ENCODE measurements at places on chromosomes 1 and 21.

GRCh38 chr1:57874418-57874877, 450.6 kb upstream of the DAB1 start:
- DNase-seq, result peak; percentile 72

DNA sequence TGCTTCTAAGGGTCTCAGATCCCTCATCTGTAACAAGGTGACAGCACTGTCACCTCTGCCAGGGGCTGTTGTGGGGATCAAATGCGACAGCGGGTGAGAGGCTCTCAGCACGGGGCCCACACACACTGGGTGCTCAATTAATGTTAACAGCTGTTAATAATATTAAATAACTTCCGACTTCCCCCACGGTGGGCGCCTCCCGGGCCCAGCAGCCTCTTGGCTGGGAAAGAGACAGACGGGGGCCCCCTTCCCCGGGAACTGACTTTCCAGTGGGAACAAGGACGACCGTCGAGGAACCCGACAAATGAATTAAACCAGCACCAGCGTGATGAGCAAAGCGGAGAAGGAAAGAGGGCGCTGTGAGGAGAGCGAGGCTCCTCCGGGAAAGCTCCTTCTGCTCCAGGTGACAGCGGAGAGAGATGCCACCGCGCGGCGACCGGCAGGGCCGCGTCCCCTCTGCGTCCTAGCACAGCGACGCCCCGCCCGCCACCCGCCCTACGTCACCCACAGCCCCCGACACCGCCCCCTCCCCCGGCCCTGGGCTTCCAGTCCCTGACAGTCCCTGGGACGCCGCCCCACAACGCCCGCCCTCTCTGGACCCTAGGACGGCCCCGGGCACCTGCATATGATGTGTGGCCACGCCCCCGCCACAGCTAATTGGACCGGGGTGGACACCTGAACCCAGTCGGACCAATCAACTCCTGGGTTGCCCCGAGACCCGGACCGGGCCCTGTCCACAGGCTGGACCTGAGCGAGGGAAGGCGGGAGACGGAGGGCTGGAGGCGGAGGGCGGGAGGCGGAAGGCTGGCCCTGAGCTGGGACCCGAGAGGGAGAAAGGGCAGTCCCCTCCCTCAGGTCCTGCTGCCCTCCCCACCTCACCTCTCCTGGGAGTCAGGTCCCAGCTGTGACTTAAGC, 38.2 kb downstream of the MATN1 start:
- peak; percentile 99 for DNase-seq

GRCh38 chr1:156745881-156746280, 5.0 kb upstream of the MRPL24 start:
- no peak for DNase-seq

DNA sequence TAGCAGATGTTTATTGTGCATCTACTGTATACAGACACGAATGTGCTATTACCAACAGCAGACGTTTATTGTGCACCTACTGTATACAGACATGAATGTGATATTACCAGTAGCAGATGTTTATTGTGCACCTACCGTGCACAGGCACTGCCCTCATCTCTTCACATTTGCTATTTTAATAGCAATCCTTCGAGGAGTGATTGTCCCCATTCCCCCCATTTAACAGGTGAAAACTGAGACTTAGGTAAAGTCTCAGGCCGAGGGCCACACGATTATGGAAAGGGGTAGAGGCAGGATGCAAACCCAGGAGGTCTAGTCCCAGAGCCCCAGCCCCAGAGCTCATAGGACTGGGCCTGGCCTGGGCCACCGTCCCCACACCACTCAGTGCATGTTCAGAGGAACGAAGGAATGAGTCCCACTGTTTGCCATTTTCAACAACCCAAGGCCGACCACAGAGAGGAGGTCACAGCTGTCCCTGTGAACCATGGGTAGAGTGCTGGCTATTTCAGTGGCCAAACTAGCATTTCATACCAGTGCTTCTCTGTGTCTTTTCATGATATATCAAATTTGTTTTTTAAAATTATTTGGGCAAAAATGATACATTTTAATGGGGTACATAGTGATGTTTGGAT, 114.4 kb upstream of the TMEM51 start:
- no peak for DNase-seq

DNA sequence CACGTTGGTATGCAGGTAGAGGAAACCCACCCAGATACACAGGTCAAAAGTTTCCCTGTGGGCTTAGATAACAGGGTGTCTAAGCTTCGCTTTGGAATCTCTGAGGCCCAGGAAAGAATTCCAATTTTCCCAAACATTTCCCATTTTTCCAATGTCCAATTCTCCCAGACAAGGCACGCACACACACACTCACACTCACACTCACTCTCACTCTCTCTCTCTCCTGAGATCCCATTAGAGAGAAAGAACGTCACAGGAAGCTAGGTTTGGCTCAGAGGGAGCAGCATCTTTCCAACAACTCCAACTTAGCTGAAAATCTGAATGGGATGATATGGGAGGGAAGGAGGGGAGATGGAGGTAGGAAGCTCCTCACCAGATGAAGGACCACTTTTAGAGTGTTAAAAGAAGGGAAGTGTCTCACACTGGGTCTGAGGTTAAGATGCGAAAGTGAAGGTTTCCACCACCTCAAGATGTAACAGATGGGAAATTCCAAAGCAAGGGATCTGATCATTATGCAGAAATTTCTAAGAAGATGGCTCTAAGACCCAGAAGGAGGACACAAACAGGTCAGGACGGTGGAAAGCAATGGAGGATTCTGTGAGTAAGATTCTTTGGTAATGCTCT, 63.5 kb downstream of the GNG12 start:
- no peak for DNase-seq

DNA sequence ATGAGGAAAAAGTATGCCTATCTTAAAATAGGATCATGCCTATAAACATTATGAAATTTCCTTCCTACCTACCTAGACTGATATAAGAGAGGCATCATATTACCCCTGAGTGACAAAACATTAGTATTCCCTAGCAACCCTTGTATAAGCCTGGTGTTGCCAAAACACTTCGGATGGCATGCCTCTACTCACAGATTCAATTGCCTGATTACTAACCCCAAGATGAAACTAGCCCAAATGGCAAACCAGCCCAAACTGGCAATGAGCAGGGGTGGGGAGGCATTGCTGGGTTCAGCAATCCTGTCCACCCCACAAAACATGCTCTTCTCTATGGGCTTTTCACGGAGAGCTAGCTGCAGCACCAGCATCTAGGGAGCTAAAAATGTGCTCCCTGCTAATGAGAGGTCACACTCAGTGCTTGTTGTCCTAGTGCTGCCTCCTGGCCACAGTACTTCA, 13.9 kb downstream of the PALMD start:
- no peak for DNase-seq

- DNase-seq, result no peak
These were observed 98.1 kb downstream of the PLD5 start for GRCh38 chr1:242426271-242426905.

- DNase-seq, result no peak
These were observed 19.1 kb upstream of the NRDC start for GRCh38 chr1:51897699-51898031.

DNA sequence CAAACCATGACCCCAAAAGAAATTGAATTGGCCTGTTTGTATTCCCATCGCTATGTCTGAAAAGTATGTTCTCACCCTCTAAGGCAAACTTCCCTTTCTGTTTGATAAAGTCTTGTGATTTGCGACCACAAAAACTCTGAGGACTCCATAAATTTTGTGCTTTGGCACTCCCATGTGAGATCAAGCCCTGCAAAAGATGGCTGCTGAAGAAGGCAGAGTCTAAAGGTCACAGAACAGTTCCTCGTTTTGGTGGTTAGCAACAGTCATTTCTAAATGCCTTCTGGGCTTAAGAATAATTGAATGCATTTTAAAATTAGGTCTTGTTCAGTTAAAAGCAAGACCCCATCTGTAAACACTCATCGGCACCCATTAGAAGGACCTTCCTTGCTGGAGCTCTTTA, 441.6 kb downstream of the OMA1 start:
- no peak for DNase-seq

DNA sequence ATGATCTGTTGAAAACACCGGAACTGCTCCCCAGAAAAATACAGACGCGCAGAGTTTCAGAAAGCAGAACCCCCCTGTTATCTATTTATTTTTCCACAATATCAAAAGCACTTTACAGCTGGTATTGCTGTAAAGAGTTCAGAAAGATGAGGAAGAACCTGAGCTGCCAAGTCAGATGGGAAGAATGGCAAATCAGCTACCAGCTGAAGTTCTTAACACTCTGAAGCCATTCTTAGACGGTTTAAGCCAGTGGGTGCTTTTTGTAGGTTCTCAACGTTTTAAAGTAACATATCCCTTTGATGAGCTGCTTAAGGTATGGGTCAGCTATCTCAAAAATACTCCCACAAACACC, 714 bp upstream of the AKIRIN1 start:
- no peak for DNase-seq

- DNase-seq, result peak; percentile 88
These were observed at the start of gene KDF1 for GRCh38 chr1:26959722-26960624. KDF1 (minus strand) TSS chr1:26960468; CDS start chr1:26952380, 8,088 bp downstream.

DNA sequence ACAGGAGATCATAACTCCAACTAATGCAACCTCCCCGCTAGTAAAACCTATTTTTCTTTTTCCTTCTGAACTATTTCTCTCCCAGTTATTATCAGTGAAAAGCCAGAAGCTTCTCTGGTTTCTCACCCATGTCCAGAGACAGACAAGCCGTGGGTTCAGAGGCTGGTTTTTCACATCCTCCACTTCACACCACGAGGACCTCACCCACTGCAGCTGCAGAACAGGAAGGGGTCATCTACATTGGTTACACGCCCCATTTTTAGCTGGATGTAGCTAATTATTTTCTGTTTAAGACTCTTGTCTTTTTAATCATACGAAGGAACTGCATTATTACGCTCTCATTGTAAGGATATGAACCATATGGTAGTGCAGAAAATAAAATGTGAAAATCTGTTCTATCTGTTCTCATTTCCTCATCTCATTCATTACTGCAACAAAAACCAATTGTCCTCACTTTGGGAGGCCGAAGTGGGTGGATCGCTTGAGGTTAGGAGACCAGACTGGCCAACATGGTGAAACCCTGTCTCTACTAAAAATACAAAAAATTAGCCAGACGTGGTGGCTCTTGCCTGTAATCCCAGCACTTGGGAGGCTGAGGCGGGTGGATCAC, 39.1 kb upstream of the CLDN14 start:
- no peak for DNase-seq

GRCh38 chr1:56333461-56333860, 245.9 kb downstream of the PLPP3 start:
- no peak for DNase-seq

GRCh38 chr1:163241746-163242145, 39.0 kb upstream of the RGS5 start:
- DNase-seq, result no peak

DNA sequence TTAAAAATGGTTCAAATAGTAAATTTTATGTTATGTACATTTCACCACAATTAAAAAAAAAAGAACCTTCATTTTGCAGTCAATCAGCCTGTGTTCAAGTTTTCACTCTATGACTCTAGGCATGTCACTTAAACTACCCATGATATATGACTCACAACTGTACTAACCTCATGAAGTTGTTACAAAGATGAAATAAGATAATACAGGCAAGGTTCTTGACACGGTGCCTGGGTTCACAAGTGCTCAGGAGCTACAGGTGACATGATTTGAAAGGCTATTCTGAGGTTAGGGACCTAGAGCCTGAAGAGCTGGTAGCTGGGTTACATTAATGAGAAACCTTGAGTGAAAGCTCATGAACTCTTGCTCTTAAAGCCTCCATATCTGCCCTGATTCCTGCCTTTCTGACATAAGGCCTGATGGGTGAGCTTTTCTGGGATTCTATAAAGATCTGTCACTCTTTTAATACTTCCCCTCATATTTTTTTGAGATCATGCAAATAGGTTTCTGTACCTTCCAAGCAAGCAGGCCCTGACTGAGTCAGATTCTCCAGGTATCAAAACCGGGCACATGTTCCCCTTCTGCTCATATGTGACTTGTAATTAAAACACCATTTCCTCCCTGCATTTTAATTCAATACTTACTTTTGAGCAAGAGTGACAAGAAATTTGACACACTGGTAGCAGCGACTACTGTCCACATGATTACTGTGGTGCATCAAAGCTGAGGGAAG, 34.0 kb downstream of the PCSK9 start:
- DNase-seq, result no peak

- DNase-seq, result no peak
These were observed 632 bp upstream of the OR13G1 start for GRCh38 chr1:247680171-247680570.

DNA sequence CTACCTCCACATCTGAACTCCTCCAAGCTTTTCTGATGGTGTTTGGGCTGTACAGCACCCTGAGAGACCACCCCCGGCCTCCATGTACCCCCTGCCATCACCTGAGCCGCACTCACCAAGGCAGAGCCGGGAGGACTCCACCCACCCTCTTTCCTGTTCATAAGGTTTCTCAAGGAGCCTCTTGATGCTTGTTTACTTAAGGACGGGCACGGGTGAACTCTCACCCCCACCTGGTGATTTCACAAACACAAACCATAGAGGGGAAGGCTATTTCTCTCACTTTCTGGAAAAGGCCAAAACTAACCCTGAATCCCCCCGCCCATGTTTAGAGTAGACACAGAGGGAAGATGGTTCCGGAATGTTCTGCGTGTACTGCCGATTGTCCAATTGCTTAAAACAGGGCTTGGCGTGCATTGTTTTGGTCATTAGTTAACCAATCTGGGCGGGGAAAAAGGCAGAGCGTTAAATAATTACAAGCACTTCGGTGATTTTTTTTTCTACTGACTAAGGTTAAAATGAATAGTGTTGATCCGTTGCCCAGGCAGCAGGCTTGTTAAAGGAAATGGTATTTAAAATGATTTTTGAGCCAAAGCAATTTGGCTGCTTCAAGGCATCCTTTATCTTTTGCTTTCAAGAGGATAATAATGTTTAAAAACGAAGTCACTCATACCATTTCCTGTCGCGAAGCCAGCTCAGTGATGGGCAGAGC, 279.8 kb upstream of the VAMP3 start:
- DNase-seq, result no peak

GRCh38 chr1:151293093-151293492, 11.0 kb downstream of the ZNF687 start:
- DNase-seq, result no peak

- no peak for DNase-seq
These were observed 17.7 kb downstream of the TP73 start for GRCh38 chr1:3669971-3670431.

DNA sequence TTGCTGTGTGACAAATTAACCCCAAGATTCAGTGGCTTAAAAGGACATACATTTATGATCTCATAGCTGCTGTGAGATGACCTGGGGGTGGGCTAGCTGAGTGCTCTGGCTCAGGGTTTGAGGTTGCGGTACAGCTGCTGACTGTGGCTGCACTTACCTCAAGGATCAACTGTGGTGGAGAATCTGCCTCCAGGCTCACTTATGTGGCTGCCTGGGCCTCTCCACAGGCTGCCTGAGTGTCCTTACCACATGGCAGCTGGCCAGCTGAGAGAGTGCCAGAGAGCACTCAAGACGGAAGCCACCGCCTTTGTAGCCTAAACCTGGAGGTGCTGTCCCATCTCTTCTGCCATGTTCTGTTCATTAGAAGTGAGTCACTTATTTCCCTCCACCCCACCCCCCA, 5.7 kb downstream of the LRRC71 start:
- DNase-seq, result peak; percentile 80

DNA sequence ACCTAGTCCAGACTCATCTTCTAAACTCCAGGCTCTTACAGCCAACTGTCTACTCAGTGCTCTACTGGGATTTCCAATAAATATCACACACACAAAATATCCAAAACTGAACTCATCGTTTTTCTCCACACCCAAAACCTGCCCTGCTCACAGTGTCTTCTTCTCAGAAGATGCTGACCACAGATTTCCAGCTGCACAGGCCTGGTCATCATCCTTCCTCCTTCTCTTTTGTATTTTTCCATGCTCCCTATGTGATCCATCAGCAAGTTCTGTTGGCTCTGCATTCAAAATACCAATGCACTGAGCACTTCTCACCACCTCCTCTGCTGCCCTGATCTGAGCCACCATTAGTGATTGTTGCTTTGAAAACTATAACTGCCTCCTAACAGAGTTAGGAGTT, 159.5 kb upstream of the KAZN start:
- DNase-seq, result no peak
